ENCODE measurements at places on chromosomes 5 and 9. TPM values are rescaled to one million over a fixed set of nuclear protein-coding genes. Genes with fewer than 3 reads are reported as not detected.

- no peak overlapping the region for H3K27ac ChIP-seq
- H3K4me1 ChIP-seq = peaks cover 9% of the 10 kb centered on the region
- H3K27me3 ChIP-seq = no peaks in the 10 kb centered on the region
- peak; percentile 31 for DNase-seq
Measured at GRCh38 chr5:108196276-108196675, 185.6 kb downstream of the FBXL17 start.

- H3K27me3 ChIP-seq = peaks cover 29% of the 10 kb centered on the region
- DNase-seq = no peak
- H3K36me3 ChIP-seq = no peaks in the 10 kb centered on the region
- no peak overlapping the region for H3K4me3 ChIP-seq
- H3K27ac ChIP-seq = no peak overlapping the region
- H3K4me1 ChIP-seq = peaks cover 3% of the 10 kb centered on the region
Measured at GRCh38 chr5:139759219-139759721, 36.3 kb upstream of the PSD2 start.

- no peak overlapping the region for H3K4me3 ChIP-seq
- no peak overlapping the region for H3K27ac ChIP-seq
- H3K27me3 ChIP-seq = no peaks in the 10 kb centered on the region
- no peaks in the 10 kb centered on the region for H3K4me1 ChIP-seq
- H3K36me3 ChIP-seq = no peaks in the 10 kb centered on the region
- no peak for DNase-seq
Measured at GRCh38 chr5:168612123-168612522, 33.0 kb upstream of the PANK3 start.

DNA sequence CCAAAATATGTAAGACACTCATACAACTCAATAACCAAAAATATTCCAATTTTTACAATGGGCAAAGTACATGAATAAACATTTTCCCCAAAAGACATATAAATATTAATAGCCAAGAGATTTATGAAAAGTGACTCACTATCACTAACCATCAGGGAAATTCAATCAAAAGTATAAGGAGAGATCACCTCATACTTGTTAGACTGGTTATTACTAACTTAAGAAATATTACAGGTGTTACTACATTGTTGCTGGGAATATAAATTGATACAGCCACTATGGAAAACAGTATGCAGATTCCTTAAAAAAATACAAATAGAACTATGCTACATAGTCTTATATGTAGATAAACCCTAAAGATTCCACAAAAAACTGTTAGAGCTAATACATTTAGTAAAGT is 21.8 kb downstream of the BTNL8 start:
- H3K4me1 ChIP-seq = no peaks in the 10 kb centered on the region
- no peak overlapping the region for H3K4me3 ChIP-seq

- peak; percentile 18 for DNase-seq
- no peaks in the 10 kb centered on the region for H3K36me3 ChIP-seq
- no peaks in the 10 kb centered on the region for H3K27me3 ChIP-seq
- H3K4me3 ChIP-seq = no peak overlapping the region
- H3K27ac ChIP-seq = no peak overlapping the region
Measured at GRCh38 chr9:106797299-106797698, 65.7 kb upstream of the ZNF462 start.

DNA sequence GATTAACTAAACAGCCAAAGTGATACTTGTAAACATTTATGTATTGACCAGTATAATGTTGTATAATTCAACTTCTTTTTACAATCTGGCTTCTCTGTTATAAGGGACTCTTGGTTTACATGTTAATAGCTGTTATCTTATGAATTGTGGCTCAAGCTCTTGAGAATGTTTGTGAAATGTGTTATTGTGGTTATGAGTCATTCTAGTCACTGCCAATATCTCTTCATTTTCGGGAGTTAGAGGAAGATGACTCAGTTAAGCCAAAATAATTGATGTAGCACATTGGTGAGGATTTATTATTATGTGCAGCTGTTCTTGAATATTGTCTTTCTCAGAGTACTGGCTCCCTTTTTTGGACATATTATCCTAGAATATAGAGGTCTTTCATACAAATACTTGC is 655.2 kb upstream of the RIOK2 start:
- peaks cover 31% of the 10 kb centered on the region for H3K4me1 ChIP-seq
- no peak overlapping the region for H3K27ac ChIP-seq
- H3K27me3 ChIP-seq = peaks cover 8% of the 10 kb centered on the region
- H3K36me3 ChIP-seq = no peaks in the 10 kb centered on the region
- H3K4me3 ChIP-seq = peak overlapping the region; percentile 33

- DNase-seq = no peak
- H3K4me3 ChIP-seq = no peak overlapping the region
- no peaks in the 10 kb centered on the region for H3K27me3 ChIP-seq
- no peaks in the 10 kb centered on the region for H3K36me3 ChIP-seq
- H3K27ac ChIP-seq = no peak overlapping the region
- peaks cover 5% of the 10 kb centered on the region for H3K4me1 ChIP-seq
Measured at GRCh38 chr5:59116231-59116865, 533.5 kb downstream of the RAB3C start.

GRCh38 chr9:96156171-96156974 is 145.6 kb downstream of the HSD17B3 start:
- DNase-seq = no peak
- H3K27me3 ChIP-seq = 0 out of 2 replicates have a peak, but pooled peaks cover 5% of the 10 kb centered on the region
- H3K4me1 ChIP-seq = no peaks in the 10 kb centered on the region

Gene GGTA1
- total RNA-seq = not detected

Gene PCDHB7
- 0.89 TPM for total RNA-seq

Gene CER1
- not detected for total RNA-seq

Gene DOCK2
- 10.4 TPM for total RNA-seq
